ENCODE measurements at places on chromosomes 16 and 17.

DNA sequence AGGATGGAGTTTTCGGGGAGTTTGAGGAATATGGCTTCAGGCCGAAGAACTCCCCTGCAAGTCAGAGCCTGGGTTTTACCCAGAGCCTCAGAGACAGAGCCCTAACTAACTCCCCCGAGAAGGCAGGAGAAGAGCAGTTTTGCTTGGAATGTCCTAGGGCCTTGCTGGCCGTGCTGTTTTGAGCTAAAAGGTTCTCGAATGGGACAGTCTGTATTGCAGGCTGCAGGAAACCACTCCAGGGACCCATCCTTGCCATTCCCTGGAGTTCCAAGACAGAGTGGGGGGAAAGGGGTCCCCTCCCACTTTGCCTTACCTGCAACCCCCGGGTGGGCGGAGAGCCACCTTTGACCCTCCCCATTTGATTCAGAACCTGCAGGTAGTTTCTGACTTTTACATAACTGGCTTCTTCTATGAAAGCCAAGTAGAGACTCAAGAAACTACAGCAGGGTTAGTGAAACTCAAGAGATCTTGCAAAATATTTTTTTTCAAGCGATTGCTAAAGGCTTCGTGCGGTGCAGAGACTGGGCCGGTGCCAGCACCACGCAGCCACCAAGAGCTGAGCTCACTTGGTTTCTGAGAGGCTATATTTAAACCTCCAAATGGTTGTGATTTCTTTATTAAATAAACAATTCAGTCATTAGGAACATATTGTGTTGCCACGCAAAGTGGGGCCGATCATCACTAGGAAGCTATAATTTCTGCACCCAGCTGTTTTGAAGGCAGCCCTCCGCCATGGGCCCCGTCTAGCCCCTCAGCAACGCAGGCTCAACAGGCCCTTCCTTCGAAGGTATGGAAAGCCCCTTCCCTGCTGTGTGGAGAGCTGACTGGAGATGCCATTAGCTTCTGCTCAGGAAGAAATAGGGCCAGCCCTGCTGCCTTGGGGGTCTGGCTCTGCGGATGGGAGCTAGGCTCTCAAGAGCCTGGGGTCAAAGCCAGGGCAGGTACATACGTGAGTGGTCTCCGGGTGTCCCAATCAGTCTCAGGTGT is 223.0 kb downstream of the NTN1 start:
- no peak for DNase-seq

GRCh38 chr16:55873122-55873521 is 2.1 kb downstream of the CES5A start:
- no peak for DNase-seq

DNA sequence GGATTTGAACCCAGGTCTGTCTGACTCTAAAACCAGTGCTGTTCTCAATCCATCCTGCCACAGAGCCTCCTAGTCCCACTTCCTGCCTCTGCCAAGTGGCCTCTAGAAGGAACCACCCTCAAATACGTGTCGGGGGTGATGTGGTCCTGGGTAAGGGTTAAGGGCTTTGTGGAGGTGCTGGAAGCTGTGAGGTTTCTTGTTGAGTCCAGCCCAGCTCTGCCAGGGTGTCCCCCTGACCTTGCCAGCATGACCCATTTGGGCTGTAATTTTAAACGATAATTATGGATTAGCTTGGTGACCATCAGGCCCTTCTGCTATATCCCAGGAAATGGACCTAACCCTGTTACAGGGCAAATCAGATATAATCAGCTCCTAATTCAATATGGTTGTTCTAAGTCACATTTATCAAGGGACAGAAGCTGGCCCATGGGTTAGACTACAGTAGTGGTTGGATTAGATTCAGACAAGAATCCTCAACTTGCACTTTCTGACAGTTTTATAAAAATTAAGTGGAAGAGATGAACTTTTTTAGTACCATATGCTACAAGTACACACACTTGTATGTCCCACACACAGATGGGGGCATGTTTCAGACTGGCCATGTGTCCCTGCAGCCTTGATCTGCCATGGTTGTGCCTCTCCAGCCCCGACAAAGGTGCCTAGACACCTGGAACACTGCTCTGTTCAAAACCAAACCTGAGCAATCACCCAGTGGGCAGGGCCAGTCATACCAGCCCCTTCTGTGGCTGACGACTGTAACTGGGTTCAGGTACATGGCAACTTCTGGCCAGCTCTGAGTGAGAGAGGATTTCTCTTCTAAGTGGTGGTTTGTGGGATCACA is 48.0 kb downstream of the SMPD3 start:
- DNase-seq: no peak

DNA sequence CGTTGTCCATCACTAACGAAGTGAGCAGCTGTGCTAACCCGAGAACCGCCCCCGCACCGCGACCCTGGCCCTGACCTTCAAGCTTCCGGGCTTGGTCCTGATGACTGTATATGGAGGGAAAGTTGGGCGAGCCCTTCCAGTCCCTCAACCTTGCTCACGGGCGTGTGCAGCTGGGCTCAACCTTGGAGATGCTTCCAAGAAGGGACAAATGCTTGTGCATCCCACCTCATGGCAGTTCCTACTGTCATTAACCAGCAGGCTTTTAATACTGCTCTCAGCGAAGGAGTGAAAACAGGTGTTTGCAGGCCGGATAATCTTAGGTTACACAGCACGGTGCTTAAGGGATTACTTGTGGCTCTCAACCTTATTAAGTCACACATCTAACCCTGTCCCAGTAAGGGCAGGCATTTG is 33.5 kb downstream of the SRL start:
- no peak for DNase-seq

Measured in kidney capillary endothelial cell (primary cell).